ENCODE measurements at places on chromosomes 2 and 18. TPM values are rescaled to one million over a fixed set of nuclear protein-coding genes. Genes with fewer than 3 reads are reported as not detected.
A peak's percentile ranks its signal among the peaks of the same experiment; 100 is the strongest.

GRCh38 chr18:60196836-60197606 is 175.6 kb downstream of the MC4R start:
- no peaks in the 10 kb centered on the region for H3K27me3 ChIP-seq
- no peak overlapping the region for H3K27ac ChIP-seq
- no peak for DNase-seq
- no peaks in the 10 kb centered on the region for H3K36me3 ChIP-seq
- H3K4me1 ChIP-seq, result no peaks in the 10 kb centered on the region

DNA sequence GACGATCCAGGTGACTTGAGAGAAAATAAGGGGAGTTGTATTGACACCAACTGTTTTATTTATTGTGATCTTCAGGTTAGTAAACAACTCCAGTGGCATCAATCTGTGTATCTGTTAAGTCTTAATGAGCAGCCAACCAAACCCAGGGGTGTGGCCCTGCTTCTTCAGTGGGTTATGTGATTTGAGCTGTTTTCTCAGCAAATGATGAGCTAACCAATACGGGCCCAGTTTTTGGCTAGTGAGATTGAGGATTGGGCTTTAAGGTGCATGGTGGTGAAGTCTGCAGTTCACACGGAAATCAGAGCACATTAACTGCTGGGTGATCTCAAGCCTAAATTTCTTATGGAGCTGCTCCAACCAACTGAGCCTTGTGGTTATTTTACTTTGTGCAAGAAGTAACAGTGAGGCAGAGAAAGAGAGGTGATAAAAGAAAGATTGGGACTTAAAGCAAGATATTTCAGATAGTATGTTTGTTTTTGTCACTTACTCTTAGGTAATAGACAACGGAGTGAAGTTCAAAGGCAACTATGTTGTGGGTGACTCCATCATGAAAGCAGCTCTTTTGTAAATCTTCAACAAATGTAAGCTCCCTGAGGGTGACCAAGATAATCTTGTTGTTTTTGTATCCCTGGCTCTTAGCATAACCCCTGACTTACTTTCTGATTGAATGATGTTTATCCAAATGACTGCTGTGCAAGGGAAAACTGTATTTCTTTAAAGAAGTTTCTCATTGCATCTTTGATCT is 2.4 kb downstream of the MTCL1 start:
- H3K4me3 ChIP-seq, result peak overlapping the region; percentile 14
- no peak for DNase-seq
- H3K27ac ChIP-seq, result no peak overlapping the region
- H3K27me3 ChIP-seq, result peaks cover 57% of the 10 kb centered on the region

- no peak overlapping the region for H3K27ac ChIP-seq
- H3K4me3 ChIP-seq, result no peak overlapping the region
- no peaks in the 10 kb centered on the region for H3K4me1 ChIP-seq
- no peak for DNase-seq
Measured at GRCh38 chr2:30177956-30178355, 31.1 kb downstream of the YPEL5 start.

The LYG1 gene
- total RNA-seq, result 0.88 TPM

- no peaks in the 10 kb centered on the region for H3K27me3 ChIP-seq
- H3K27ac ChIP-seq, result no peak overlapping the region
- H3K4me3 ChIP-seq, result no peak overlapping the region
- DNase-seq, result no peak
- H3K4me1 ChIP-seq, result no peaks in the 10 kb centered on the region
Measured at GRCh38 chr18:78743078-78743477, 236.5 kb upstream of the SALL3 start.

All from activated CD4-positive, alpha-beta memory T cell treated with anti-CD3 and anti-CD28 coated beads, Interleukin-2, amount 10 ng/mL, durations not matched to agents 7 days and 5 days (primary cell).